ENCODE measurements at places on chromosomes 4 and X.

DNA sequence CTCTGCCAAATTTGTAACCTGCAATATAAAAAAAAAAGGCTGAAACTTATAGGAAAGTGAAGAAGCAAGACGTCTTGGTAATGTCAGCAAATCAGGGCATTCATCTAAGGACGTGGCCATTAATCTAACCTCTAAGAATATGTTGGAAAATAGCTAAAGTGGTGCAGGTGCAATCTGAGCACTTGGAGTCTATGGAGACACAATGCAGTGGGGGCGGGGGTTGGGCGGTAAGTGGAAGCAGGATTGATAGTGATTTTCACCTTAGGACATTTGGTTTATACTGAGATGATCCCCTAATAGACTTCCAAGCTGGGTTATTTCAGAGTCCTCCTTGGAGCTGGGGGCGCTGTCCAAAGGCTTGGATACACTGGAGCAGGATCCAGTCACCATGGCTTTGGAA lies 283.4 kb downstream of the EPHA5 start:
- DNase-seq: no peak

- no peak for DNase-seq
These were observed 686.0 kb downstream of the STPG2 start for GRCh38 chr4:97457253-97457652.

DNA sequence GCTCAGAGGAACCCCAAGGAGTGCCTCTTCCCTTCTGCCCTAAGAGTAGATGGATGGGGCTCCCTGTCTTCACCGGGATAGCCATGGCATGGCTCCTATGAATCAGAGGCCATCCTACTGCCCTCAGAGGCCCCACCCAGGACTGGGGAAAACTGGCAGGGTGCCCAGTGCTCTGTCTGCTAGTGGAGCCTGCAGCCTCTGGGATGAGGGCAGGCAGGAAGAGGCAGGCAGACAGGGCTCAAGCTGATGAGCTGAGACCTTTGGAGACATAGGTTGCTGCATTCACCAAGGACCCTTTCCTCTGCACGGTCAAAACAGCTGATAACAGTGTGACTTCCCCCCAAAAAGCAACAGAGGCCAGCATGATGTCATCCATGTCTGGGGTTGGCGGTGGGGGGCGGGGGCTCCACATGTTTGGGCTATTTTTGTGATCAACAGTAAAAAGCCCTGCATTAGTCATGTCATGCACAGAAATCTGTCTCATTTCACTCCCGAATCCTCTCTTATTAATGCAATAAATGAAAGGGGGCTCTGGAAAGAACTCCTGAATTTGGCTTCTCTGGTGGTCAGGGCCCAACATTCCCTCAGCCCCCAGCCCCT lies 207.6 kb upstream of the MAMLD1 start:
- no peak for DNase-seq

- DNase-seq: no peak
These were observed 419.4 kb downstream of the ADGRL3 start for GRCh38 chr4:61619528-61619927.

Data from stimulated activated CD8-positive, alpha-beta memory T cell treated with anti-CD3 and anti-CD28 coated beads, Interleukin-4, amount 100 ng/mL, for 1 hour (primary cell).